ENCODE measurements at places on chromosomes 5 and 9.
A peak's percentile ranks its signal among the peaks of the same experiment; 100 is the strongest.

DNA sequence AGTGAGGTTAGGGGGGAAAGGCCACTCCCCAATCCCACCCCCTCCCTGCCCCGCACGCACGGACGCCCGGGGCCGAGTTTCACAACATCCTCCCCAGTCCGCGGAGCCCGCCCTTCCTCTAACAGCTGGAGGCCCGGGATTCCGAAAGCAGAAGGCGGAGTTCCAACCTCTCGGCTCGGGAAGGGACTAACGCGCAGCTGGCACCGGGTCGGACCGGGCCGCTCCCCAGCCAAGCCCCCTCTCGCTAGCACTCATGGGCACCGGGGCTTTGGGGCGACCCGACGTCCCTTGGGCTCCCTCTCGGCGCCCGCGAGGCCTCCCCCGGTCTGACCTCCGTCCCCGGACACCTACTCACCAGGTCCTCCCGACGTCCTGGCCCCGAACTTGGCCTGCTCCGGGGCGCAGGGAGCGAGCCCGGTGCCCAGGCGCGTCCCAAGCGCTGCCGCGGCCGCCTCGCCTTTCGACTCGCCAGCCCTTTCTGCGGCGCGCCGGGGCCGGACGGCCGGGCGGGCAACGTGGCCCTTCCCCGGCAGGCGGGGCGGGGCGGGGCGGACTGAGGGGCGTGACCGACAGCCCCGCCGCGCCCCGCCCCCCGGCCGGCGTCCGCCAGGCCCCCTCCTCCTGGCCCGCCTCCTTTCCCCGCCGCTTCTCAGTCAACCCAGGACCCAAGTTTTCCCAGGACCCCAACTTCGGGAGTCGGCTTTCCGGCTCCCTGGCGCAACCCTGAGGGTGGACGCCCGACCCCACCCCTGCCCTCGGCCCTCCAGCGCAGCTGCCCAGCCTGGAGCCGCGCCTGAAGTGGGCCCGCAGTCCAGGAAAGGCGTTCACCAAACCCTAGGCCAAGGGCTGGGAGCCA, at the start of gene MGAT1:
MGAT1 (minus strand) TSS at position 482 of the 856 bp plus-strand sequence. CDS start 9,835 bp downstream, outside the sequence.
- no peak for DNase-seq

- no peak for DNase-seq
Measured at GRCh38 chr9:121059513-121059912, 9.4 kb upstream of the C5 start.

- DNase-seq, result no peak
Measured at GRCh38 chr5:137392261-137392660, 106.9 kb downstream of the SPOCK1 start.

DNA sequence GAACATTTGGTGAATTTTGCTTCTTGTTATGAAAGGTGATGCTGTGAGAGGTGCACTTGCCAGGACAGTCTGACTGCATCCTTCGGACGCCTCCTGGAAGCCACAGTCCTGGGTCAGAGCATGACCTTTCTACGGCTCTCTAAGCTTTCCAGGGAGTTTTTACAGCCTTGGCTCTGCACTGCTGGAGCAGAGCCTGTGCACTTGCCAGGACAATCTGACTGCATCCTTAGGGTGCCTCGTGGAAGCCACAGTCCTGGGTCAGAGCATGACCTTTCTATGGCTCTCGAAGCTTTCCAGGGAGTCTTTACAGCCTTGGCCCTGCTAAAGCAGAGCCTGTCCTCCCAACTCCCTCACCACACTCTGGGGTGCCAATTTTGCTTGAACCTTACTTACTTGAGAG, 49.6 kb downstream of the CCDC180 start:
- DNase-seq, result no peak

GRCh38 chr5:118220556-118221195, 767.7 kb downstream of the DTWD2 start:
- DNase-seq, result peak; percentile 27

All from GM04503 (cell line).